Aorta (tissue), 5 donors: ENCODE measurements at places on chromosomes 3 and 15. TPM values are rescaled to one million over a fixed set of nuclear protein-coding genes. Genes with fewer than 3 reads are reported as not detected.

DNA sequence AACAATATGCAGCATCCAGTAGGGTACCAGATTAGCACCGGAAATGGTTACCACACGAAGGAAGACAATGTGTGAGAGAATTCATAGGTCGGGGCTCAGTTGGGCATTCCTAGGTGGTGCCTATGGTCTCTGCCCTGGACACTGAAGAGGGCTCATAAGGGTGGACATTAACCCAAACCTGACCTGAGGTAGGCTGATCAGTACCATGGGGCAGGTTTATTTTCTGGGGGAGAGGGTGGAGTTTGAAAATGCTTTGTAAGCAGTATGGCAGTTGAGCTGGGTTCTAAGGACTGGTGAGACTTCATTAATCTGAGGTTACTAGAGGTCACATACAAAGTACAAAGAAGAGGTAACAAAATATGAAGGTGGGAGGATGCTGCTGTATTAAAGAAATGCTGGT is 68.4 kb downstream of the RPL22L1 start:
- no peak for DNase-seq

- no peak for DNase-seq
These were observed 1.4 kb downstream of the ZNF609 start for GRCh38 chr15:64461721-64462162.

DNA sequence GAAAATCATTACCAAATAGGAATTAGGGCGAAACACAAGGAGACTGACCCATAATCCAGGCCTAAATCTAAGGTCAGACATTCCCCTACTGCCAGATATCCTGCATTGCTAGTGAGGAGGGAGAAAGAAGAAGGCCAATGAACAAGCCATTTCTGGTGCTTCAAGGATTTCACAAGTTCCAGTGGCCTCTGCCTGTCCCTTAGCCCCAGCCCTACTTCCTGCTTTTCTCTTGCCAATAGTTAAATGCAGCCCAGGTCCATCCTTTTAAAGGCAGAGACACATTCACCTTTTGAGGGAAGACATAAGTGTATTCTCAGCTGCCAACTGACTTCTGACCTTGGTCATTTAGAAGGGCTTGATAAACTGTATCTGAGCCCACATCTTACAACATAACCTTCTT is 135.8 kb downstream of the ZNF621 start:
- no peak for DNase-seq

DNA sequence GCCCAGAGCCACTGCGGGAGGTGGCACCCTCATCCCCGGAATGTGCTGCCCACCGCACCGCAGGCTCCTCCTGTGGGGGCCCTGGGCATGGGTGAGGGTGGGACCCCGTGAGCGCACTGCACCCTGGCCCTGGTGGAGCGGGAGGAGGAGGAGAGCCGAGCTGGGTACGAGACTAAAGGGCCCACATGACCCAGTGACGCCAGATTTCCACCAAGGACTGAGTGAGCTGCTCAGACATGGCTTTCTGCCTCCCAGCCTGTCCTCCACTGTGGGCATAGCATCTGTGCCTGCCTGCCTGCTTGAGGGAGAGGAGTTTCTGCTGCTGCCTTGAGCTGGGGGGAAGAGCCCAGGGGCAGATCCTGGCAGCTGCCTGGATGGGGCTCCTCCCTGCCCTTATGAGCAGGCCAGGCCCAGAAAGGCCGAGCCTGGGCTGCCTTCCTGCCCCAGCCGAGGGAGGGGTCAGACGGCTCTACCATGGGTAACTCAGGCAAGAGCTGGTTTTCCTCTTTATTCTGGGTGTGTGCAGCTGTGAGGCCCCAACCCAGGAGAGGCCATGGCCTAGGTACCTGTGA is 88.4 kb downstream of the VGLL4 start:
- no peak for DNase-seq

DNA sequence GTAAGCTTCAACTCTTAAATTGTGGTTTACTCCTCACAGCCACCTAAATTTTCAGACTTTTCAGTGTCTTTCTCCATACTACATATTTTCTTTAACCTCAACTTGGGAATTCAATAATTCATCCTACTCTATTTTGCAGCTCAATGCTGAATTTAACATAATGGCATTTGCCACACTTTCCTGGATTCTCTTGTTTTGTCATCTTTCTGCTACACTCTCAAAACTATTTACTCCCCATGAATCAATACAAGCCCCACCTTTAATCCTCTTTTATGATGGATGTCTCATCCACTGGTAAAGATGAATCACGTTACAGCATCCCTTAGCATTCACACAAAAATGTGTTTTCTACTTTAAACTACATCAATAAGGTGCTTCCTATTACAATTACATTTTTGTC is 19.6 kb upstream of the CHMP2B start:
- no peak for DNase-seq

DNA sequence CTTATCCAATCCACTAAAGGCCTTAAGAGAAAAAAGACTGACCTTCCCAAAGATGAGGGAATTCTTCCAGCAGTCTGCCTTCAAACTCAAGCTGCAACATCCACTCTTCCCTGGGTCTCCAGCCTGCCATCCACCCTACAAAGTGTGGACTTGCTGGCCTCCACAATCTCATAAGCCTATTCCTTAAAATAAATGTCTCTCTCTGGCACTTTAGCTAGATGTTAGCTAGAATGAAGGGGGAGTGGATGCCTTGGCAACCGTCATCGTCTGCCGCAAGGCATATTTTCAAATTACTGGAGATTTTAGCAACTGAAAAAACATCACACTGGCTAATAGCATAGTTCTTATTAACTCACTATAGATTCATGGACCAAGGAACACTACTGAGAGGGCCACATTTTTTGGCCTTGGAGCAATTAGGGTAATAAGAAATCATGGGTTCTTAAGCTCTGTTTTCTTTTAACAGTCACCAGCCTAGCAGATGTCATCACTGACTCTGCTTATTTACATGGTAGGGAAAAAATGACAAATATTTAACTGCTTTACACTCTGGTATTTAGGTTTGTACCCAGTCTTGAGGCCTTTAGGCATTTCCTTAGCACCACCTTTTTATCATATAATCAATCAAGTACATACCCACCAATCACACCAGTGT is 245.3 kb downstream of the MYRIP start:
- no peak for DNase-seq

Gene ACSBG1
- not detected for total RNA-seq

Gene UBR1
- total RNA-seq = 43.7 TPM

Gene FETUB
- not detected for total RNA-seq

- DNase-seq = no peak
These were observed 105.0 kb upstream of the ICE2 start for GRCh38 chr15:60583946-60584345.

Gene LRRIQ4
- not detected for total RNA-seq

- DNase-seq = no peak
These were observed 51.2 kb downstream of the LRTM1 start for GRCh38 chr3:54876694-54877093.

Gene CDCP1
- total RNA-seq = 8.9 TPM

DNA sequence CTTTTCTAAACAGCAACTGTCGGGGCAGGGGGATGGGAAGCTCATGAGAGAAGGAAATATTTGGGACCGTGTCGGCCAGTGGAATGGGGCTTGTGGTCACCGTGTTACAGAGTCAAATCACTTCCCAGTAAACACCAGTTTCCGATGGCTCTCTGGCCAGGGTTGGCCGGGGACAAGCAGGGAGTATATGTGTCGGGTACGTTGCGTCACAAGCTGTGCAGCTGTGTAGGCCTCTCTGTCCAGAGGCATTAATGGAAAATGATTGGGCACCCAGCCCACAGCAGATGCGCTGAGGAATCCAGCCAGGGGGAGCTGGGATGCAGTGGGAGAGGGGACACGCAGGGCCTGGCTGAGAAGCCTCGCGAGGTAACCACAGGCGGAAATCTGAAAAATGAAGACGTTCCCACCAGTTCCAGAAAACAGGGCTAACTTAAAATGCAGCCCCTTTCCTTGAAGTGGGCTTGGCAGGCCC is 15.8 kb upstream of the ALDH1A3 start:
- no peak for DNase-seq

Gene IL12A
- total RNA-seq = 0.57 TPM

DNA sequence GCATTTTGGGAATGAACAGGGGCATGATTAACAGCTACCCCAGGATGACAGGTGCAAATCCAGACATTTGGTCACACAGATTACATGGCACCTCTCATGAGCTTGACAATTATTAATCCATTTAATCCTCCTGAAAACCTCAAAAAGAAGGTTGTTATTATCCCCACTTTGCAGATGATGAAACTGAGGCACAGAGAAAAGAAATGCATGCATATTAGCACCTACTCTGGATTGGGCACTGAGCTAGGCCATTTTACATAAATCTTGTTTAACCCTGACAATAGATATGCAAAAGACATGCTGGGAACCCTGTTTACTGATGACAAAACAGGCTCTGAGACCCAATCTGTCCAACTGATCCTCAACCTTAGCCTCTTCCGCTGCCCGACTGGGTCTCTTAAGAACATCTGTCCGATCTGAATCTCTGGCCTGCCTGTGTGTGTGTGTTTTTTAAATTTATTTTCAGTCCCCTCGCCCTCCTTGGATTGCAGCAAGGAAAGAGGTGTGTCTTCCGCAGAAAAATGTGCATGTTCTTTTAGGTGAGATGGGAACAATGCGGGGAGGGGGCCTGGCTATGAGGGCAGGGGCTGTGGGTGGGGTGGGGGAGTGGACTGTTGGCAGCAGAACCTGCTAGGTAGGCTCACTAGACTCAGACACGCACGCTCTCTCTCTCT is 162.5 kb downstream of the WNT7A start:
- DNase-seq = peak; percentile 6

GRCh38 chr3:148366743-148367410 is 330.8 kb upstream of the AGTR1 start:
- no peak for DNase-seq

- no peak for DNase-seq
These were observed 24.8 kb upstream of the RIOX2 start for GRCh38 chr3:97996988-97997387.

DNA sequence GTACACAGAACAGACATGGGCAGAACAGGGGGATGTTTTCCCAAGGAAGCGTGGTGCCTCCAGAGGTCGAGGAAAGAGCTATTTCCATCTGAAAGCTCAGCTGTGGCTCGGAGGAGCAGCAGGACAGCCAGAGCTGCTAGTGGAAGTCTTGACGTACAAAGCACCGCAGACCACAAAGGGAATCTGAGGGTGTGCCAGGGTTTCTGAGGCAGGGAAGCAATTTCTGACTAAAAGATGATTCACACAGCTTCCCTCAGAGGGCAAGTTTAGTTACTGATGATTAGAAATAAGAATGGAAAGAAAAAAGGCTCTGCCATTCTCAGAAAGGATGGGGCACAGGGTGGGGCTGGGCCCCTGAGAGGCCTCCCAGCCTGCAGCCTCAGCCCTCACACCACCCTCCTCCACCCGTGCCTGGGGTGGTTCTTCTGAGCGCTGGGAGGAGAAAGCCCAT is 45.8 kb upstream of the SEC13 start:
- no peak for DNase-seq

DNA sequence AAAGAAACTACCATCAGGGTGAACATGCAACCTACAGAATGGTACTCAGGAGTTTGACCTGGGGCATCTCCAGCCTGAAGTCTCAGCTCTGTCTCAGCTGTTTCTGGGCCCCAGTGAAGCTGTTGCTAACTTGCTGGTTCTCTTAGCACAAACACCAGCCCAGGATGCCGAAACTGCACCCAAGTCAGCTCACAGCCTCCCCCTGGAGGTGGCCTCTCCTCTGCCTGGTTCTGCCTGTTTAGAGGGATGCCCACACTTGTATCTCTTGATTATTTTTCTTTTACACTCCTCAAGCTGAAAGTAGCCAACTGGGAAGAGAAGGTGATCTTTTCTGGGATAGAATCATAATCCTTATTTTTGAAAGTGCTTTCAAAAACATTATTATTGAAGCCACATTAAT is 289.0 kb upstream of the RASGRP1 start:
- no peak for DNase-seq
